ENCODE measurements at places on chromosomes 5 and 9.

DNA sequence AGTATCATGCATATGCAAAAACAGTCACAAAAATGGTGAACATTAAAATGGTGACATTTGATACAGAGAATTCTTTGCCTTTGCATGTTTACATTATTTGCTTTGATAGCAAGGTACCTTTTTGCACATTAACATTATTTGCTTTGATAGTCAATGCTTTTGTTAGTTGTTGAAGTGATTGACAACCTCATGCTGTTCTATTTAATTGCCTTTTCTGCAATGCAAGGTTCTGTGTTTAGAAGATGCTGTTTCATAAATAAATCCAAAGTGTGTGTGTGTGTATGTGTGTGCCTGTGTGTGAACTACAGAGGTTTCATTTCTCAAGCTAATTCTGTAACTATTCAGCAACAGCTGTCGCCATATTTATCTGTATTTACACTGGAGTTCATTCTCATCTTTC lies 668.7 kb downstream of the NR2F1-AS1 start:
- no peak for DNase-seq

GRCh38 chr5:14176888-14177287 lies 33.7 kb downstream of the TRIO start:
- no peak for DNase-seq

DNA sequence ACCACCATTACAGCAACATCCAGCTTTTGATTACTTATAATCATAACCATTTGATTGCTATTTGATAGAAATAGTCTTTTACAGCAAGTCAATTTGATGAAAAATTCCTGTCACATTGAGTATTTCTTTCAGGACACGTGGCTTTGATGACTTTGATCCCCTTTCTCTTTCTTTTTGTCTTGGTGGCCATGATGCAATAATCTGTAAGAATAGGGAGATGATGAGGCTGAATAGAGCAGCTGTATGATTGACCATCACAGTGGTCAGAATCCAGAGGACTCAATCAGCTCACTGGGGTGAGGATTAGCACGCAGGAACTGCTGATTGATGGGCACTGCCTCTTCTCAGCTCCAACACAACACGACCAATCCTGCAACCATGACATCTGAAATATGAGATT lies 262.7 kb downstream of the PARP8 start:
- no peak for DNase-seq

GRCh38 chr9:127640908-127641545 lies 28.9 kb downstream of the STXBP1 start:
- DNase-seq = no peak

- no peak for DNase-seq
These were observed 1.2 kb downstream of the SRFBP1 start for GRCh38 chr5:121962958-121963357.
